HFF-Myc (cell line): ENCODE measurements at places on chromosomes 5 and 9.

DNA sequence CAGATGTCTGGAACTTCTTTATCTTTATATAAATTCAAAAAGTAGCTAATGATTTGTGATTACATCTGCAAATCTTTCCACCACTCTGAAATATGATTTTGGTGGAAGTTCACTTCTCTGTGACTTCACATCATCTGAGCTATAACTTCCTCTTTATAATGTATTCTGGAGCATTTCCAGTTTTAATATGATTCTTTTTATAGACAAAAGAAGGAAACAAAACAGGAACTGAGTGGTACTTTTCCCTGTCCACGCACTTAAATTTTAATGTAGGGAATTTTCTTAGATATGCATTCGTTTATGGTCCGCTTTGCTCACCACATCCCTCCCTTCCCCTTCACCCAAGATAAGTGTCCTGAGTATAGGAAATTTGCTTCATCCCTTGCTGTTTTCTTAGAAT, 333.5 kb downstream of the CHSY3 start:
- no peak for DNase-seq

- no peak for DNase-seq
Observed at GRCh38 chr5:80837679-80838078, 122.5 kb upstream of the RASGRF2 start.

GRCh38 chr9:23342291-23342690, 483.7 kb downstream of the ELAVL2 start:
- DNase-seq, result no peak

DNA sequence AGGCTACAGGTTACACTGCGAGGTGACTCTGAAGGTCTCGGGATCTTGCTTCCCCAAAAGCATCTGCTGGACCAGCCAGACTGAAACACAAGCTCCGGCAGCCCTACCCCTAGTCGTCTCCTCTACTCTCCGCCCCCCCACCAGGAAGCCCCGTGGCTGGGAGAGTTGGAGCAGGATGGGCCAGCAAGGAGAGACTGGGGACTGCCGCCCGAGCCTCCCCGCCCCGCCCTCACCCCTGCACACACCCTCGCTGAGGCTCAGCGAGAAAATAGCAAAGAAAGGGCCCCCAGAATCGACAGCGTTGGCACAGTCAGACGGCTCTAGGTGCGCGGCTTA, 1.3 kb downstream of the TRIM7 start:
- no peak for DNase-seq

DNA sequence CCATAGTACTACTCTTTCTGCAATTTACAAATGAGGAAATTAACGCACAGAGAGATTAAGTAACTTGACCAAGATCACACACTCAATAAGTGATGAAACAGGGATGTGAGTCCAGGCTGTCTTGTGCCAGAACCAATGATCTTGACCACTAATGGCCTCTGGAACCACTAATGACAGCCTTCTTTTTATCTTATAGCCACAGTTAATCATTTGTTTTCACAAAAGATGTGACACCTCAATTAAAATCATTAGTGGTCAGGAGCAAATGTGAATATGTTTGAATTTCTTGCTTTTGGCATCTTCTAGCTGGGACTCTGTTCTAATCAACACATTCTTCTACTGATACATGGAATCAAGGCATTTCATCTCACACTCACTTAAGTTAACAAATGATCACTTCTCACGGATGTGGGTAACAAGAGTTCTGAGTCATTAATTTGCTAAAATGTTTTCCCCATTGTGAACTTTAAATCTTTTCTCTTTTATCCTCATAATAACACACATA, 102.7 kb upstream of the CD180 start:
- no peak for DNase-seq

DNA sequence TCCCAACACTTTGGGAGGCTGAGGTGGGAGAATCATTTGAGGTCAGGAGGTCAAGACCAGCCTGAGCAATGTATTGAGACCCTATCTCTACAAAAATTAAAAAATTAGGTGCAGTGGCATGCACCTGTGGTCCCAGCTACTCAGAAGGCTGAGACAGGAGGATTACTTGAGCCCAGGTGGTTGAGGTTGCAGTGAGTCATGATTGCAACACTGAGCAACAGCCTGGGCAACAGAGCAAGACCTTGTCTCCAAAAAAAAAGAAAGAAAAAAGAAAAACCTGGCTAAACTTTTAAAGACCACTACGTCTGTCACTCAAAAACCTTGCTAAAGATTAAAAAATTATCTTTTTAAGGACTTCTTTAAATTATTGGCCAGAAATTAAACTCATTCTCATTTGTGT, 59.8 kb upstream of the ABCA1 start:
- no peak for DNase-seq
